NCI-H460 (cell line): ENCODE measurements at places on chromosomes 1 and 21.

DNA sequence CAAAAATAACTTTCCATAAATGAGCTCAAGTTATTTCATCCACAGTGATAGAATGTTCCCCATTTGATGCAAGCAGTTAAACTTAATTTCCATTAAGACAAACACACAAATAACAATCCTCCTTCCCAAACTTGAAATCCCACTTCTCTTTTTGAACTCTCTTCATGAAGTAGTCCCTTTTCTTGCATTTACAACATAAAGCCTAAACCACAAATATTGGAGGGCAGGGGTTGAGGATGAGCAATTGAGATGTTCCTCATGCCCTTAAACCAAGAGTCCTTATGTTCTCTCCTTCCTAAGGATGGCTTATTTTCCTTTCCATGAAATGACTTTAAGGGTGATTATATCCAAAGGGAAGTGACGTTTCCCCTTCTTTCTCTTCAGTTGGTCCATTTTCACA lies 228.8 kb downstream of the DISC1 start:
- DNase-seq, result no peak

DNA sequence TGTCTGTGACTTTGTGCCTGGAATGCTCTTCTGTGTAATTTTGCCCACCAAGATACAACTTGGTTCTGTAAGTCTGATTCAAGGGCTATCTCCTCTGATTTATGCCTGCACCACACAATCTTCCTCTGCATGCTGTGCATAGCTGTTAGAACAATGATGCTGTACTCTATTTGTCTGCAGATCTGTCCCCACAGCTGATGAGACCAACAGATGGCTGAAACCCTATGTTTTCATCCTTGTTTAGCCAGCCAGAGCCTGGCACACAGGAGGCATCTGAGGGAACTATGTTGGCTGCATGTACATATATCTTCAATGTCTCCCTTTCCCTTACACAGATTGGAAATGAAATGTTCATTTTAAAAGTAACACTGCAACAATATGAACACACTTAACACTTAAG lies 58.0 kb upstream of the ABCA4 start:
- no peak for DNase-seq

GRCh38 chr1:56438901-56439551 lies 140.3 kb downstream of the PLPP3 start:
- no peak for DNase-seq

GRCh38 chr1:109807402-109807801 lies 43.7 kb upstream of the EPS8L3 start:
- DNase-seq, result no peak

- no peak for DNase-seq
Observed at GRCh38 chr1:200081151-200081968, 53.9 kb downstream of the NR5A2 start.

DNA sequence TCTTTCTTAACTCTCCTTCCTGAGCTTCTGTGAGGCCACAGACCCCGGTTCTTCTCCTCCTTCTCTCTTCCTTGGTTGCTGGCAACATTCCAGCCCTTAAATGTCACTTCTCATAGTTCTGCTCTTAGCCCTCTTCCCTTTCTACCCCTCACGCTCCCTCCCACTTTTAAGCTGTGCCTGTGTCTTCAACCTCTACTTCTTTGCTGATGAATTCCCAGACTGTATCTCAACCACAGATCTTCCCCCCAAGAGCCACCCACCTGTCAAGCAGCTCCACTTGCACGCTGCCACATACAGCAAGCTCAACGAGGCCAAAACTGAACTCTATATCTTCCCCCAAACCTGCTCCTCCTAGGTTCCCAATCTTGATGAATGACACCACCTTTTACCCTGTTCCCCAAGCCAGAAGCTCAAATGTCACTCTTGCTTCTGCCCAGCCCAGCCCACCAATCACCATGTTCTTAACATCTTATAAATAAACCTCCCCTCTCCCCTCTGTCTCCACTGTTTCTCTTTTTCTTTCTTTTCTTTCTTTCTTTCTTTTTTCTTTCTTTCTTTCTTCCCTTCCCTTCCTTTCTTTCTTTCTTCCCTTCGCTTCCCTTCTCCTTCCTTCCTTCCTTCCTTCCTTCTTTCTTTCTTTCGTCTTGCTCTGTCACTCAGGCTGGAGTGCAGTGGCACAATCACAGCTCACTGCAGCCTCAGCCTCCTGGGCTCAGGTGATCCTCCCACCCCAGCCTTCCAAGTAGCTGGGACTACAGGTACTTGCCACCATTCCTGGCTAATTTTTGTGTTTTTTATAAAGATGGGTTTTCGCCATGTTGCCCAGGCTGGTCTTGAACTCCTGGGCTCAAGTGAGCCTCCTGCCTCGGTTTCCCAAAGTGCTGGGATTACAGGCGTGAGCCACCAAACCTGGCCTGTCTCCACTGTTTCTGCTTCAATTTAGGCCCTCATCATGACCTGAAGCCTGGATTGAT lies 19.8 kb upstream of the PTP4A2 start:
- DNase-seq, result no peak

GRCh38 chr1:14827870-14828269 lies 229.4 kb downstream of the KAZN start:
- no peak for DNase-seq

- DNase-seq, result no peak
Observed at GRCh38 chr1:209132736-209133467, 450.6 kb upstream of the CAMK1G start.
